Activated T-cell treated with anti-CD3 and anti-CD28 coated beads, Interleukin-2, amount 50 U/mL, for 1 hour (primary cell): ENCODE measurements at places on chromosomes 4 and X.

GRCh38 chr4:169278624-169279023, 7.9 kb upstream of the SH3RF1 start:
- no peak for DNase-seq

GRCh38 chr4:186676531-186677161, 47.0 kb downstream of the FAT1 start:
- DNase-seq, result no peak

- DNase-seq, result peak; percentile 18
Observed at GRCh38 chr4:1403177-1403583, 3.1 kb downstream of the NKX1-1 start.

DNA sequence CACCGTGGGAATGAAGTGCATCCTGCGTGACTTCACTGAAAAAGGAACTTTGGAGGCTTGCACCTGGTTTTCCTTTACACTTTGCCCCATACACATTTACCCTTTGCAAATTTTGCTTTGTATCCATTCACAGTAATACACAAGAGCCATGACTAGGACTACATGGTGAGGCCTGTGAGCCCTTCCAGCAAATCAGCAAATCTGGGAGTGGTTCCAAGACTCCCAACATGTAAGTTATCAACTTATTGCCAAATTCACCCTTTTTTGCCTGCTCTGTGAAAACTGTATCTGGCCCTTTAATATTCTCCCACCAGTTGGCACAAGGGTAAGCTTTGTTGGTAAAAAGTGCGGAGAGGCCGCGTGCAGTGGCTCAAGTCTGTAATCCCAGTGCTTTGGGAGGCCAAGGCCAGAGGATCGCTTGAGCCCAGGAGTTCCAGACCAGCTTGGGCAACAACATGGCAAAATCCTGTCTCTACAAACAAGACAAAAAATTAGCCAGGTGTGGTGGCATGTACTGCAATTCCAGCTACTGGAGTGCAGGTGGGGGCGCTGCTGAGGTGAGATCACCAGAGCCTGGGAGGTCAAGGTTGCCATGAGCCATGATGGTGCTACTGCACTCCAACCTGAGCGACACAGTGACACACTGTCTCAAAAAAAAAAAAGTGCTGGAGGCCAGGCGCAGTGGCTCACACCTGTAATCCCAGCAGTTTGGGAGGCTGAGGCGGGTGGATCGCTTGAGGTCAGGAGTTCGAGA, 5.0 kb downstream of the PRMT9 start:
- DNase-seq, result peak; percentile 27

DNA sequence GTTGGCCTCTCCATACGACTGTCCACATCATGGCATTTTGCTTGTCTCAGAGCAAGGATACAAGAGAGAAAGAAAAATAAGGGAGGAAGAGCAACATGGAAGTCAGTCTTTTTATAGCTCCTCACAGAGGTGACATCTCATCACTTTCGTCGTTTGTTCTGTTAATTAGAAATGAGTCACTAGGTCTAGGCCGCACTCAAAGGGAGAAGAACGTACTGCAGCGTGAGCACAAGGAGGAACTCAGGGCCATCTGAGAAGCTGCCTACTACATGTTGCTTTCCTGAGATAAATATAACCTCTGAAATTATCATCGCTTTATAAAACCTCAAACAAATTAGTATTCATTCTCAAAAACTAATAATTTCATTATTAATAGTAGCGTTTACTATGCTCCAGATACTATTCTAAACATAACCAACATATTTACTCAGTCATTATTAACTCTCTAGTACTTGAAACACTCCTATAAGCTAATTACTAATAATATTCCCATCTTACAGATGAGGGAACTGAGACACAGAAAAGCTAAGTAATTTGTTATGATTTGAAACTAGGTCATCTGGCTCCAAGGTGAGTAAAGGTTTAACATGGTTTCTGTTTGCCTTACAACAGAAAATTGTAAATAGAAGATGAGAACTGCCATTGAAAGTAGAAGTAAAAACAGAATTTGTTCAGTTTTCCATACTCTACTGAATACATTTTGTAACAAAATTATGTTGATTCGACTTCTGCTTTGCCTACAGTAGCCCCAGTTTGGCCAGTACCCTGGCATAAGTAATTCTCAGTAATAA, 213.2 kb upstream of the UGT8 start:
- DNase-seq, result no peak

DNA sequence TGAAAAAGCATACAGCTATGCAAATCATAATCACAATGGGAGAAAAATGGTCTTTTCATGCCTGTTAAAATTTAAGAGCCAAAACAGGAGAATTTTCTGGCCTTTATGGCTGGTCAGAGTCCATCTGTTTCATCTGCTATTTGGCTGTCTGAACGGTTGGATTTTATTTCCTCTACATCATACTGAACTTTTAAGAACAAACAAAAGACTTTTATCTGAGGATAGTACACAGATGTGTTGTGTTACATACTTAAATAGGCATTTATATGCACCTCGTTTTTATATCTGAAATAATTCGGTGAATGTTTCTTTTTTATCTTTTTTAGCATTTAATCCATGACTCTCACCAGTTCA, 18.0 kb upstream of the WWC2 start:
- DNase-seq, result no peak
